Omental fat pad (tissue), 4 donors: ENCODE measurements at places on chromosomes 3 and 15. TPM values are rescaled to one million over a fixed set of nuclear protein-coding genes. Genes with fewer than 3 reads are reported as not detected.

GRCh38 chr3:11995120-11995519 lies 9.1 kb upstream of the SYN2 start:
- no peak for DNase-seq

Gene SLC12A8
- total RNA-seq: not detected

- DNase-seq: no peak
Measured at GRCh38 chr3:143445118-143445517, 325.5 kb downstream of the CHST2 start.

DNA sequence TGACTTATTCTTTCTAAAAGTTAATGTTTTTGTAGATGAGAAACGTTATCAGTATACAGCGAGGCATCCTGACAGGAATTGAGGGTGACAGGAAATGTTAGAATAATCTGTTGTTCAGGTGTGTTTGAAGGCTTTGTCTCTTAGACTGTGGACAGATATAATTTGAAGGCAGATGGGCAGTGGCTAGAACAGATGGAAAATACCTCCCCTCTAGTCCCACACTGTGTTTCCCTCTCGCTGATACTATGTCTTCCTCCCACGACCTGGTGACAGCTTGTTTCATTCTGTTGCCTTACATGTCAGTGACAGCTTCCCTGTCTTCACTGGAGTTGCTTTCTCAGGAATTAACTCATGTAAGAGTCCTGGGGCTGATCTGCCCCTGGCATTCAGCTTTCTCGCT lies 125.3 kb downstream of the MYRIP start:
- DNase-seq: no peak

- DNase-seq: no peak
Measured at GRCh38 chr15:95019907-95020306, 788.5 kb downstream of the MCTP2 start.

Gene CYP1A1
- not detected for total RNA-seq

DNA sequence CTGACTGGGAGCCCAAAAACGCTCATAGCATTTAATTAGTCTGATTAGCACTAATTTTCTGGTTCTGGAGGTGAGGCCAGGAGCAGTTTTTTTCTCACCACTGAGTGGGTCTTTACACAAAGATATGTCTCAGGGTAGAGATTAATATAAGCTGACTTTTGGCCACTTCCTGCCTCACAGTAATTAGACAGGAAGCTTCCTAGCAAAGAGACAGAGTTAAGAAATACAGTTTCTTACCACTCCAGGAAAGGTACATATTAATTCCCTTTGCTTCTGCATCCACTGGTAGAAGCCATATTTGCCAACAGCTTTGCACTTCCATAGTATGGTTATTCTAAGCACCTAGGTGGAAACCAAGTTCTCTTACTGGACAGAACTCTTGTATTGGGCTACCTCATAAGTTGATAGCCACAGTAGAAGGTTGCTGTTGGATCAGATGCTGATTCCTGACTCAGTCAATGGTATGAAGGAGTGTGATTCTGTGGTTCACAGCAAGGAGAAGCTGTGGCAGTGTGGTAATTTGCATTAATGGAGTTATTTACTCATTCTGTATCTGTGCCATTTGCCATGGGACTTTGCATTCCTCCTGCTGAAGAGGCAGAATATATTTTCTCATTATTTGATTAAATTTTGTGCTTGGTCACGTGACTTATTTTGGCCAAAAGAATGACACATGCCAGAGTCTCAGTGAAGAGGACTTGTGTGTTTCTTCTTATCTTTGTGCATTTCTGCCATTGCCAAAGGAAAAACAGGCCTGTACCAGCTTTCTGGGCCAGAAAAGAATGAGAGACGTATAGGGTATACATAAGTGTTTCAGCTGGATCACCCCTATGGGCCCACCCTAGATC lies 17.5 kb upstream of the ZBTB20 start:
- DNase-seq: no peak

Gene SPCS1
- total RNA-seq: 49.2 TPM

DNA sequence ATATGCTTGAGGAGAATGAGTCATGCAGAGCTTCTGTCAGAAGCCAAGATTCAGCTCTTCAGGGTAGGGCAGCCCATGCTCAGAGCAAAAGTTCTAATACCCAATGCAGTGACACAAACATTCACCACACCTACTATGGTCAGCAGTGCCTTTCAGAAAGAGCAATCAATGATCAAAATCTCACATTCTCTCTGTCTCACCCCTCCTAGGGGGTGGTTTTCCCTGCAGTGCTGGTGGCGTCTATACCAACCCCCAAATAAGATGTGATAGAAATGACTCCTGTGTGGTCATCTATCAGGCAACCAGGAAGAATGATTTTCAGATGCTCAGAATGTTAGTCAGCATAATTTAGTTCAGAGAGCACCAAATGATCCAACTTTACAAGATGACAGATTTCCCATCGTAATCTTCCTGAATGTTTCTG lies 385.3 kb downstream of the NTRK3 start:
- DNase-seq: no peak

- DNase-seq: no peak
Measured at GRCh38 chr3:85304360-85304964, 345.7 kb downstream of the CADM2 start.

- DNase-seq: no peak
Measured at GRCh38 chr3:98824256-98824655, 61.1 kb downstream of the ST3GAL6 start.

DNA sequence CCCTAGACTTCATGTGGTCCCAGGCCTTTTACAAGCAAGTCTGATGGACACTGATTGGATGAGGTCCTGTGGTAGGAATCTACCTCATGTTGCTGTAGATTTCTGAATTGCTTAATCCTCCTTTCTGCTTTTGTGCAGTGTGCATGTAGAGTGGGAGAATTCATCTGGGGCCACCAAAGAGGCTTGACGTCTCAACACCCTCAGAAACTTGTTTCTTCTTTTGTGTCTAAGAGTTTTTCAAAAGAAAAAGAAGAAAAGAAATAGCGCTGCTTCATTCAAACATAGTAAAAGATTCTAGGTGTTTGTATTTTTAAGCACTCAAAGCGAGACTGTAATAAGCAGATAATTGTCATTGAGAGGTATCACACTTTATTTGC lies 46.2 kb downstream of the NR1D2 start:
- no peak for DNase-seq

DNA sequence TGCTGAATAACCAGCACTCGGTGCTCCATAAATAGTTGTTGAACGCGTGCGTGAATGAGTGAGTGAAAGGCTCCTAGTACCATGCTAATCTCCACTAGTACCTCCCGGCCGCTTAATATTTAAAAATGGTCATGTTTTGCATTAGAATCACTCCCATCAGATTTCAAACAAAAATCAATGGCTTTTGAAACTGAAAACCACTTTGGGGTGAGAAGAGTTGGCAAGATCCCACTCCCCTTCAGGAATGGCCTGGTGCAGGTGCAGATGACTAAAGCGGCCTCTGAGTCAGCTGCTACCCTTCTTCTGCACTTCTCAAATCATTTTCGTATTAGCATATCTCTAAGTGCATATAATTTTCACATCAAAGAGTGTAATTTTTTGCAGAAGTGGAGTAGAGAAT lies 425.3 kb upstream of the PROK2 start:
- no peak for DNase-seq

GRCh38 chr3:159832024-159832423 lies 156.6 kb upstream of the IL12A start:
- DNase-seq: no peak

GRCh38 chr3:64576211-64576775 lies 111.5 kb downstream of the ADAMTS9 start:
- DNase-seq: no peak

Gene VPS39
- 61.0 TPM for total RNA-seq

Gene CHRNA3
- 1.3 TPM for total RNA-seq

- no peak for DNase-seq
Measured at GRCh38 chr15:38520035-38520434, 44.6 kb downstream of the RASGRP1 start.

GRCh38 chr3:115862099-115862498 lies 238.8 kb downstream of the GAP43 start:
- DNase-seq: no peak

Gene KBTBD12
- total RNA-seq: 1.9 TPM

Gene COL7A1
- 0.31 TPM for total RNA-seq
